ENCODE measurements at places on chromosomes 11 and 22.

DNA sequence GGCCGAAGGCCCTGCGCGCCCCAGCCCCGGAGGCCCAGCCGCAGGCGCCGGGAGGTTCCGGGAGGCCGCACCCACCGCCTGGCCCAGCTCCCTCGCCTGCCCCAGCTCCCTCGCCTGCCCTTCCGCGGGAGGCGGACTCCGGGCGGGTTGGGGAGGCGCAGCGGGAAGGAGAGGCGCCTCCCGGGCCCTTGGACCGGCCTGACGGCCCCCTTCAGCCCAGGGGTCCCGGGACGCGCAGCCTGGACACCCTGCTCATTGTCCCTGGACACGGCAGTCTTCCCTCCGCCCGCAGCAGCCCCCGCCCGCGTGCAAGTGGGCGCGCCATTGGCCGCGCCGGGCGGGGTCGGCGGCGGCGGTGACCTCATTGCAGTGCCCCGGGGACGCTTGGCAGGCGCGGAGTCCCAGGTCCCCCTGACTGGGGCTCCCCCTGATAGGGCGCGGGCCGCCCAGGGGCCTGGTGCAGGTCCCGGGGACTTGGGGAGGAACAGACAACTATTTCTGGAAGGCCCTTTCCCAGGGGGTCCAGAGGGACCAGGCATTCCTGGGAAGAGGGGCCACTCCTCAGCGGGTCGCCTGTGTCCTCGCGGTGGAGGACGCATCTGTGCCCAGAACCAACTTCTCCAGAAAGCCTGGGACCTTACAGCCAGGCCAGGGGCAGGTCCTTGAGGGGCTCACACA lies 501 bp downstream of the CD151 start:
- no peak for DNase-seq

DNA sequence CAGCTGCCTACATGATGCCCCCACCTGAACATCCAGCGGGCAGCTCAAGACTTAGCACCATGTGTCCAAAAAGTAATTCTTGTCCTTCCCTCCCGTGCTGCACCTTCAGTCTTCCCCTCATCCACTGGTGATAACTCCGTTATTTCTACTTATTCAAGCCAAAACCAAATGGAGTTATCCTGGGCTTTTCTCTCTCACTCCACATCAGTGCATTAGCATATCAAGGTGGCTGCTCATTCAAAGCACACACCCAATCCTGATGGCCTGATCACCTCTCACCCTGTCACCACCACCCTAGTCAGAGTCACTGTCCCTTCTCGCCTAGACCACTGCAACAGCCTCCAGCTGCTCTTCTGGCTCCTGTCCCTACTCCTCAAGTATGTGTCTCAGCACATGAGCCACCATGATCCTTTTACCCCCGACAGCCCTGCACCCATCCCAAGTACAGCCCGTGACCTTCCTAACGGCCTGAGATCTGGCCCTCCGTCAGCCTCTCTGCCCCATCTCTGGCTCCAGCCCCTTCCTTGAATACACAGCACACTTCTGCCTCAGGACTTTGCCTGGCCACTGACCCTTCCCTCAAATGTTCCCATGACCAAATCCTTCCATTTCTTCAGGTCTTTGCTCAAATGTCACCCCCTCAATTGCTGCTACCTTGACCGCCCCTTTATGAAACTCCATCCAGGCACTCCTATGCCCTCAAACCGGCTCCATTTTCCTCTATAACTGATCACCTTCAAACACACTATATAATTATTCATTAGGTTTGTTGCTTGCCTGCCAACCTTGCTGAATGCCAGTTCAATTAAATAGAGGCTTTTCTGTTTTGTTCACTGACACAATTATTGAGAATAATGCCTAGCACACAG lies 19.7 kb upstream of the SLC25A1 start:
- no peak for DNase-seq

DNA sequence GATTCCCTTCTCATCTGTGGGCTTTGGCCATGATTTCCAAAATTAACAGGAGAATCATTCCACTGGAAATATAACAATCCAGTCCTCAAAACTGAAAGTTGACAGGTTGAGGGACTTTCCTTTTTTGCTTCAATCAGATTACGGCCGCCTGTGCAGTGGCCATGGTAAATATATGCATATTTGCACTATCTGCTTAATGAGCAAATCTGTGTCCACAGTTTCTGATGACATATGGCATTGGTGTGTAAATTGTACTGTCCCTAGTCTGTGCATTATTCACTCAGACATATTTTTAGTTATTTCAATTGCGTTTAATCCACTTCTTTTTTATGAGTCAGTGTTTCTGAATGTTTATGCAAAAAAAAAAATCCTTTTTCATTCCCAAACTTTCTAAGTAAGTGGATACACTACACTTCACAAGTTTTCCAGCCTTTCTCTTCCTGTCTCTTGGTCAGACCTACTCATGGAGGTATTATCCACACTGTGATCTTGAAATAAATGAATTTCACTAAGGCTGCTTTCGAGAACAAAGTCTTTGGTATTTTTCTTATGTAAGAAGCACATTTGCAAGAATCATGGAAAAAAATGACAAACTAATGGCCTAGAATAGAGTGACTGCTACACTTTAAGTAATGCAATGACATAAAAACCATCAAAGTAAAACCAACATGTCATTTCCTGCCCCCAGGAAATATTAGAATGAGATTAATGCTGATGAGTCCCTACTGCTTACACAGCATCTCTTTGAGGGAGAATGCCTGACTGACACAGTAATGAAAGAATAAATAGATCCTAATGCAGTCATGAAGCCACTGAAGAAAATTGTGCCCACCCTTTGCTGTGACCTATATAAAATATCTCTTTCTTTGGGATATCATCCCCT lies 76.4 kb upstream of the MTNR1B start:
- DNase-seq, result no peak

- DNase-seq, result no peak
These were observed 596 bp upstream of the TNRC6B start for GRCh38 chr22:40176921-40177737.

DNA sequence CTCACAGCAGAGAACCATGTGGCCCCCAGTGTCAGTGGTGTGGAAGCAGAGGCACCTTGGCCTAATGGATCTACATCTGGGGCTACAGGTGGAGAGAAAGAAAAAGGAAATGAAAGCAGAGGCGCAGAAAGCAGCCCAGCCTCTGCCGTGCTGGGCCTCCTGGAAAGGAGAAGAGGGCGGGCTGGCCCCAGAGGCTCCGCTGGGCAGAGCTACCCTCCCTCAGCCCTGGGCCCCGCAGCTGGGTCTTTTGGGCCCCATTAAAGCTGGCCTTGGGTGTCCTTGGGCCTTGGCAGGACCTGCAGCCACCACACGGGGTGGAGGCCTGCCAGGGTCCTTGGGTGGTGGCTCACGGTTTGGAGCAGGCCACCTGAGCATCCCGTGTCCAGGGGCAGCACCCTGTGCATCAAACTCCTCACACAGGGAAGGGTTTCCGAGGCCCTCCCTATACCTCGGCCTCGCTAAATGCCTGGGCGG lies 31.6 kb upstream of the GAL start:
- no peak for DNase-seq

GRCh38 chr11:80173371-80174136 lies 732.7 kb upstream of the TENM4 start:
- no peak for DNase-seq

DNA sequence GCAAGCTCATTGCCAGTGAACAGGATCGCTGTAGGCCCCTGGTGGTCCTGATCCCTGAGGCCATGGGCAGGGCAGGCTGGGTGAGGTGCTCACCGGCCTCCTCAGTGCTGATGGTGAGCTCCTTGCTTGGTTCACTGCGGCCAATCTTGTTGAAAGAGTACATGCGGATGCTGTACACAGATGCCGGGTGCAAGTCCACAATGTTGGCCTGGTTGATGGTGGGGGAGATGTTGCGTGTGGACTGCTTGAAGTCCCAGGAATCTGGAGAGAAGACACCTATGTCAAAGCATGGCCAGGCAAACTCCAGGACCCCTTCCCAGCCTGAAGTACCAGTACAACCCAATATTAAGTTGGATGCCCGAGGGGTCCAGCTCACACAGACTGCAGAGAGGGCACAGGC lies 144.1 kb downstream of the CEP164 start:
- DNase-seq, result no peak

GRCh38 chr11:58919980-58920379 lies 19.3 kb upstream of the GLYATL1 start:
- no peak for DNase-seq
